ENCODE measurements at places on chromosomes 4 and X. TPM values are rescaled to one million over a fixed set of nuclear protein-coding genes. Genes with fewer than 3 reads are reported as not detected.

The RXFP1 gene
- 0.13 TPM for total RNA-seq

DNA sequence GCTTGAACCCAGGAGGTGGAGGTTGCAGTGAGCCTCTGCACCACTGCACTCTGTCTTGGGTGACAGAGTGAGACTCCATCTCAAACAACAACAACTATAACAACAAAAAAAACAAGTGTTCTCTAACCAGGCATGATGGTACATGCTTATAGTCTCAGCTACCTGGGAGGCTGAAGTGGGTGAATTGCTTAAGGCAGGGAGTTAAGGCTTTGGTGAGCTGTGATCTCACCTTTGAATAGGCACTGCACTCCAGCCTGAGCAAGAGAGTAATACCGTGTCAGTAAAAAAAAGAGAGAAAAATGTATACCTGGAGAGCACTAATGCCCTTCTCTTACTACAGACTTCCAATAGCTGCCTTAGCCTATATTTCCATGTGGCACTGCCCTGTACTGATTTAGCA is 18.9 kb upstream of the USP9X start:
- no peak for DNase-seq

DNA sequence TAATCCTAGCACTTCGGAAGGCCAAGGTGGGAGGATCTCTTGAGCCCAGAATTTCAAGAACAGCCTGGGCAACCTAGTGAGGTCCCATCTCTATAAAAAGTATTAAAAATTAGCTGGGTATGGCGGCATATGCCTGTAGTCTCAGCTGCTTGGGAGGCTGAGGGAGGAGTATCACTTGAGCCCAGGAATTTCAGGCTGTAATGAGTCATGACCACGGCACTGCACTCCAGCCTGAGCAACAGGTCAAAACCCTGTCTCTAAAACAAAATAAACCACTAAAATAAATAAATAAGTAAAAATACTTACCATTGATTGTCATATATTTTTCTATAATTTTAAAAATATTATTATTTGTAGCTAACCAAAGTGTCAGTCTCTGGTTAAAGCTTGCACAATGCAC is 315.6 kb upstream of the SMIM31 start:
- no peak for DNase-seq

DNA sequence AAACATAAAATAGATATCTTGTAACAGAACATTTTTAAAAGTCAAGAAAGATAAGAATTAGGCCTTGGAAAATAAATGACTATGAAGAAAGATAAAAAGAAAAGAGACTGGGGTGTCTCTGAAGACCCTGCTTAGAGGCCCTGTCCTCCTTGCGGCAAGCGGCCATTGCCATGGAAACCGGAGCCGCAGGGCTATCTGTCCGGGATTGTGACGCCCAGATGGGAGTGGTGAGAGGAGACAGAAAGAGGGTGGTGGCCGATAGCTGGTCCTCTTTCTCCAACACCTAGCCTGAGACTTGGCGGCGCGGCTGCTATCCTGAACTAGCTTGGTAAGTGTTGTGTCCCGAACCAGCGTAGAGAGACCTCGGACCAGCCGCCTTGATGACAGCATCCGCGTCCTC is at the start of gene DUSP21:
DUSP21 (plus strand) TSS at position 269 of the 400 bp plus-strand sequence; CDS start at position 381, 112 bp downstream.
- no peak for DNase-seq

DNA sequence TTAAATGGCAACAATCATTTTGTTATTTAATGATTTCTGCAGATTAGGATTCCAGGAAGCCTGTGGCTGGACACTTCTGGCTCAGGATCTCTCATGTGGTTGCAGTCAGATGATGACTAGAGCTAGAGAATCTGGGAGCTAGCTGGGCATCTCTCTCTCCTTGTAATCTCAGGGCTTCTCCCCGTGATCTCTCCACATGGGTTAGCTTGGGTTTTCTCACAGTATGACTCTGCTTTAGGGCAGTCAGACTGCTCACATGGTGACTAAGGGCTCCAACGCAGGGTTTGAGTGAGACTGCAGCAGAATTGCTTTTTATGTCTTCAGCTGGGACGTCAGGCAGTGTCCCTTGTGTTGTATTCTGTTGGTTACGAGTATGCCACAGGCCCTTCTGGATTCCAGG is 361.4 kb downstream of the CBLL2 start:
- DNase-seq: no peak

- no peak for DNase-seq
Observed at GRCh38 chr4:184163813-184164212, 53.9 kb downstream of the ENPP6 start.

Measured in spleen (tissue), 13 donors.